ENCODE measurements at places on chromosomes 16 and 17.
A peak's percentile ranks its signal among the peaks of the same experiment; 100 is the strongest.

DNA sequence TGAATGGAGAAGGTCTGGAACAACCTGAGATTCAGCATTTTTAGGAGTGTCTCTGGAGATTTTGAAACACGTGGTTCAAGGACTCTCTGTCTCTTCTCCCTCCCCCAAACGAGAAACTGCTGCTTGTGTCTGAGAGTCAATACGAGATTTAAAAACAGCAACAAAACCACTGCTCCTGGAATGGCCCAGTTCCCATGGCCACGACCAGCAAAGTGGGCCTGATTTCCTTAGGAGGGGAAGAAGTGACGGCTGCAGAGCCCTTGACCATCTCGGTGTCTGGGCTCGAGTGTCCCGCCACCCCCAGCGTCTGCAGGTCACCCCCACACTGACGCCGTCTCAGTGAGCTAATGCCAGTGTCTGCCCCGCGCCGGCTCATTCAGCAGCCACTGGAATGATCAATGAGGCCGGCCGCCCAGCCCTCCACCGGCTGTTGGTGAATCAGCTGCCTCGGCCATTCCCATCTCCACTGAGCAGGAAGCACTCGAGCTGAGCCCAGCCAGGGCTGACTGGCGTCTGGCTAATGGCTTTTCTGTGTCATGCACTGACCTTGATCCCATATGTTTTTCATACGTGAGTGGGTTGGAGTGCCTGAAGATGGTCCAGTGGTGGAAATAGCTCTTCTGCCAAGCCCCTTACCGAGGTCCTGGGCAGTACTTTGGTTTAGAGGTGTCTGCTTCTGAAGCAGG, 151.8 kb downstream of the PITPNC1 start:
- DNase-seq, result no peak

- no peak for DNase-seq
These were observed 12.3 kb upstream of the SLC38A8 start for GRCh38 chr16:84054916-84055315.

DNA sequence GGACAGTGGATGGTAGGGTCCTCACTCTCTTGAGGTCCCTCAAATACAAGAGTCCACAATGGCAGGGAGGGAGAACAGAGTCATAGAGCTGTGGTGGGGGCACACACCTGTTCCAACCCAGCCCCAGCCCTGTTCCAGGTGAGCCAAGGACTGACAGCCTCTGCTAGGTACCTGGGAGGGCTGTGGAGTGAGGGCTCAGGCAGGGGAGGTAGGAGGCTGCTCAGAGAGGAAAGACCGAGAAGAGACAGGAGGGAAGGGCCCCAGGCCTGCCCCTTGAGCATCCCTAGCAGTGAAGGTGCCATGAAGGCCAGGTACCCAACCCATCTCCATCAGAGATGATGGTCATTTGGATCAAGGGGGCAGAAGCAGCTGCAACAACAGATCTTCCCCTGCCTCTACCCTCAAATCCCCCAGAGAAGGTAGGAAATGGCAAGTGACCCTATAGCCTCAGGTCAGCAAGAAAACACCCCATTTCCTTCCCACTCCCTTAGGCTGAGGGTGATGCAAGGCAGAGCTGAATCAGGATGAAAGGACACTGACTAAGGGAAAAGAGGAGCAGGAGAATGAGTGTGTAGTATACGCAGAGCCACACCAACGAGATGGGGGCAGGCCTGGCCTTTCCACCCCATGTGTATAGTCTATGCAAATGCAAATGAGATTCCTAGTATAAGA, 28.6 kb downstream of the CD300LG start:
- DNase-seq, result no peak

DNA sequence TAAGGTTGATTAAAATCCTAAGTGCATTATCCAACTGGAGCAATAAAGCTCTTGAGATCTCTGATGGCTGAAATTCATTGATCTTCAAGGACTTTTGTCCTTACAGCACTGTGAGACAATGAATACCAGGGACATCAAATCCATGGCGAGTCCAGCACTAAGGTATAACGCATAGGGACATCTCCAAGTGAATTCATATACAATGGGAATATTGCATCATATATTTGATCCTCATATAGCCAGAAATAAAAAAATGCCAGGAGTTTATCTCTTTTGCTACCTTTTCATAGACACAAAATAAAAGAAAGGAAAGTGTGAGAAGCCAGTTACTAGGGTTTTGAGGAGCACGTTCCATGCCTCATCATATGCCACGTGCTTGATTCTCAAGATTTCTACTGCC, 112.5 kb upstream of the CDH13 start:
- no peak for DNase-seq

DNA sequence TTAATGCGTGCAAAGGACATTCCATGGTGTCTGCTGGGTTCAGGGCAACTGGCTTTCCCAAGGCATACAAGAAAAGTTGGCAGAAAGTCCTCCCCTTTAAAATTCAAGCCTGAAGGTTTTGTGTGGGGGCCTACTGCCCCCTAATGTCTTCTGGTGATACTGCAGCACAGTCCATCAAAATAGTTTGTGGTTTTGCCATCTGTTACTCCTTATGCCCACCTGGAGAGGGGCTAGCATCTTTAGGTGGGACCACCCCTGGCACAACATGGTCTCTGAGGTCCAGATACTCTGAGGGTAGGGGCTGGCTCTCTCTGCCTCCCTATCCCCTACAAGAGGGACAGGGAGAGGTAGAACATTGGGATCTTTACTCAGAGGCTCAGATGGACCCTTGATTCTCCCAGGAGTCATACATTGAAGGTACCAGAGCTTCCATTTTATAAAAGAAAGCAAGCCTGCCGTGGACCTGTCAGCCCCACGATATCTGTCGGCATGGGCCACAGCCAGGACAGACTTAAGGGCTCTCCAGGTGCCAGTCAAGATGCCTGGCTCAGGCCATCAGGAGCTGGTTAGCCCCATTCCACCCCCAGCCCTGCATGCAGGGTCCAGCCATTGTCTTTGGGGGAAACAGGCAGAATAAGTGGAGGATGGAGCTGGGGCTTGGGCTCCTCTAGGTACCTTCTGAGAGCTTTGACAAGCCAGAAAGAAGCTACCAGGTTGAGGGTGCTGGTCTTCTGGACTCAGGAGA, 6.3 kb downstream of the ESRP2 start:
- peak; percentile 60 for DNase-seq

GRCh38 chr17:80413771-80414507, 1.0 kb upstream of the ENDOV start:
- no peak for DNase-seq

GRCh38 chr16:86911437-86911958, 333.1 kb downstream of the FOXL1 start:
- DNase-seq, result no peak

- DNase-seq, result no peak
These were observed 1.4 kb downstream of the CDK5R1 start for GRCh38 chr17:32488177-32488542.

- no peak for DNase-seq
These were observed 4.5 kb upstream of the TMEM235 start for GRCh38 chr17:78226759-78227454.
